LNCaP clone FGC (cell line): ENCODE measurements at places on chromosomes 5 and 9.
A peak's percentile ranks its signal among the peaks of the same experiment; 100 is the strongest.

DNA sequence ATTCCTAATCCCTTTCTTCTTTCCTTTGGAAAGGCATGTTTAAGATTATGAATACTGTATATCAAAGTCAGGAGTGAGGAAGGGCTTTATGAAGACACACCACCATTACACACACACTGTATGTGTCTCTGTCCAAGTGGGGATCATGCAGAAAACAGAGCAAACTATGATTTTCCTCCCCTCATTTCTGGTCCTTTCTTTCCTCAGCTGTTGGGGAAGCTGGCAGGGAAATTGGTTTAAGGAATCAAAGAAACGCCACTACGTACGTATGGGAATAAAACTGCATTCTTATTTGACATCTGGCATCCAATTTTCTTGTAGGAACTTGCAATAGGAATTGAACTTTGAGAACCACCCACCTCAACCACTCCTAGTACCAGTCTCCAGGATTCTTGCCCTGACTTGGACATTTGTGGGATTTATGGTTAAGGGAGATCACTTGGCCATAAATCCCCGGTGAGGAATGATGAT lies 125.8 kb downstream of the PDE4D start:
- no peak for DNase-seq

DNA sequence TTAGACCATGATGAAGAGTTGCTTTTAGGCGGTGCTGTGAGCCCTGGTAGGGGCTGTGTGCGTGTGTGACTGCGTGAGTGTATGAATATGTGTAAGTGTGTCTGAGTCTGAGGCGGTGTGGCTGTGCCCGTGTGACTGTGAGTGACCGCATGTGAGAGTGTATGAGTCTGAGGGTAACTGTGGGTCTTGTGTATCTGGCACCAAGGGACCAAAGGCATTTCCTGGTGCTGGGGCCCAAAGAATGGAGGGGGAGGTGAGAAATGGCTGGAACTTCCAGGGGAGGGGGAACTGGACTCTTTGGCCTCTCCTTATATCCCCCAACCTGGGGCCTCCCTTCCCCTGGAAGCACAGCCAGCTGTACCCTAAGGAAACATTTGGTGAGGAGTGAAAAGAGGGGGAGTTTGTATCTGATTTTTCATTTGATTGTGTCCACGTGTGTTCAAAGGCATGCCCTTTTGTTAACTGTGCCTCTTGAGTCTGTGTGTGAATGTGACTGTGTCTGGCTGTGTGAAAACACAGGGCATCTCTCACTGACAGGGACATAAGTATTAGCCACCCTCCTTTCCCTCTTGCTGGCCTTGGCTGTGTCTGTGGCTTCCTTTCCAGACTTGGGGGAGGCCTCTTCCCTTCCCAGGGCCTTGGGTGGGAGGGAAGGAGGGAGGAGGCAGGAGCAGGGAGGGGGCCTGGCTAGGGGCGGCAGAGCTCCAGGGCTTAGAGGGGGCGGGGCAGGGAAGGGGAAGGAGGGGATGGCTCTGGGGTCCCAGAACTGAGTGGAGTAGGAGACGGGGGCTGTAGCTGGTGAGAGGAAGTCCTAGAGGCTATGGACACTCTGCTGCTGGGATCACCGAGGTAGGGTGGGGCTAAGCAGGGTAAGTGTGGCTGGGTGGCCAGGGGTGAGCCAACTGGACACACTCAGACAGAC lies 1.4 kb downstream of the IL11RA start:
- no peak for DNase-seq

- no peak for DNase-seq
Observed at GRCh38 chr5:134247428-134248224, 21.8 kb upstream of the PPP2CA start.

DNA sequence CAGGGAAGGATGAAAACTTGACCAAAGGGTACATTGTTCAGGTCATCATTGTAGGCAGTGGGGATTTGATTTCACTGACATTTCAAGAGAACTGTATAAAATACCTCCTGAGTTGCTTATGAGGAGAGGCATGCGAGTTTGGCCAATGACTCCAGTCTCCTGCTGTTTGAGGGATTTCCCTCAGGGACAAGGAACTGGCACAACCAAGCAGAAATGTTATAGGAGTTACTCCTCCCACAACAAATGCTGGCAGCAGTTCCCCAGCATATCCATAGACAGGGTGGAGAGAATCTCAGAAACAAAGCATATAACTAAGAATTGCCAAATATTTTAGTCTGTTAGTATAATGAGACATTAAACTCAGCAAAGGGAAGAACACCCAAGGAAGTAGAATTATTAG lies 47.2 kb upstream of the FBXL7 start:
- DNase-seq = no peak

- DNase-seq = no peak
Observed at GRCh38 chr5:146034127-146034526, 71.2 kb downstream of the PLAC8L1 start.

DNA sequence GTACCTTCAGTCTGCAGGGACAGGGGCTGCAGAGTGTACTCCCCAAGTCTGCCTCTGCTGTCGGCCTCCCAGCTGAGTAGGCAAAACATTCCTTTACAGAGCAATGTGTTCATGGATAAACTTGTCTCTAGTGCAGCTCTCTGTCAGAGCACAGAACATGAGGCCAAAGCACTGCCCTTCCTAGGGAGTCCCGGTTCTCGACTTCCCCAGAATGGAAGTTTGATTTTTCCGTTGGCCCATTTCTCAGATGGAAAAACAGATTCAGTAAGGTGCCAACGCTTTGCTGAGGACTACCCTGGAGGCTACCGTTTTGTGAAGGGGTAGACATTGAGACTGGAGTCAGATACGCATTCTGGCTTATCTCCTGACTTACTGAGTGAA lies 422 bp upstream of the TRIM32 start:
- no peak for DNase-seq

DNA sequence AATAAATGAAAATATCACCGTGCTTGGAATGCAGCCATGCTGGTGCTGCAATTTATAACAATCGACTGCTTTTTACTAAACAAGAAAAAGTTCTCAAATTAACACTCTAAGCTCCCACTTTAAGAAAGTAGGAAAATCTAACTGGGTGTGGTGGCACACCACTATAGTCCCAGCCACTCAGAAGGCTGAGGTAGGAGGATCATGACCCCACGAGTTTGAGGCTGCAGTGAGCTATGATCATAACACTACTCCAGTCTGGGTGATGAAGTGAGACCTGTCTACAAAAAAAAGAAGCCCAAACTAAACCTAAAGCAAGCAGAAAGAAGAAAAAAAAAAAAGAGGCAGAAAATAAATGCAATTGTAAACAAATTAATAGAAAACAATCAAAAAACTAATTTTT lies 10.5 kb downstream of the CCNG1 start:
- no peak for DNase-seq

DNA sequence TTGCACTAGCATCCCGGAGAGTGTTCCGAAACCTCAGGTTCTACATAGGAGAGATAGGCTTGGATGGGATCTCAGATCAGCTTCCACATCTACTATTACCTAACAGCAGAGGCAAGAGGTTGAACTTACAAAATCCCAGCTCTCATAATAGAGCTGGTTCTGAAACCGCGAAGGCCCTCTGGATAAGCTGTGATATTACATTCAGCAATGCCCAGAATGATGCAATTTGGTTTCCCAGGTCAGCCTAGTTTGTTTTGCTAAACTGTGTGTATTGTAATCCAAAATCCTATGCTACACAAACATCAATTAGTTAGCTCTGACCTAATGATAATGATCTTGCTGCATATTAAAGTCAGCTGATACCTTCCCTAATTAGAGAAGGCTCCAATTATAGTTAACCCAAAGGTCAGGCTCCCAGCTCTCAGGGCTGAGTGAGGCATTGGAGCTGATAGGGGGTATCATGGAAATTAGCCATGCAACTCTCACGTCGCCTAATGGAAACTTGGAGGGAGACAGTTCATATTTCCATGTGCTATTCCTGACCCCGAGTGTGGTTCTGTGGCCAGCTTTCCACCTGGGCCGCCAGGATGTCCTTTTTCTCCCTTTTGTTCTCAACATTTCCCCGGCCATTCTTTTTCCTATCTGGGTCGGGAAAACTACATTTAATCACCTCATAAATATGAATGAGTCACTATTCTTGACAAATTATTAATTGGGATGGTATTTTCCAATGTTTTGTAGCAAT lies 278.4 kb upstream of the IRX1 start:
- DNase-seq = no peak

DNA sequence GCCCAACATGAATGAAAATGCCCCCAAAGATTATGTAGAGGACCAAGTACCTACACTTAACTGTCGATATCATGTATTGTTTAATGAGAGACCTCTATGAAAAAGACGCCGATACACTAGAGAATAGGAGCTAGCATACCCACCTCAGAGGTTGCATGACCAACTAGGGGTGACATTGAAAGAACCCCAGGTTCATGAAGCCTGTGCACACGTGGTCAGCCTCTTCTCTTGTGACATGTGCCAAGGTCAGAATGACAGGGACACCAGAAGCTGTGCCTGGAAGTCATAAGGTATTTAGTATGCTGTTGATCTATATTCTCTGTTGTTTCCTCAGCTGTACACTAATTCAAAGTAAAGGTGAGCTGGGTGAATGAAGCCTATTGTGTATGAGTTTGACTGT lies 1594.1 kb downstream of the EFNA5 start:
- DNase-seq = no peak

DNA sequence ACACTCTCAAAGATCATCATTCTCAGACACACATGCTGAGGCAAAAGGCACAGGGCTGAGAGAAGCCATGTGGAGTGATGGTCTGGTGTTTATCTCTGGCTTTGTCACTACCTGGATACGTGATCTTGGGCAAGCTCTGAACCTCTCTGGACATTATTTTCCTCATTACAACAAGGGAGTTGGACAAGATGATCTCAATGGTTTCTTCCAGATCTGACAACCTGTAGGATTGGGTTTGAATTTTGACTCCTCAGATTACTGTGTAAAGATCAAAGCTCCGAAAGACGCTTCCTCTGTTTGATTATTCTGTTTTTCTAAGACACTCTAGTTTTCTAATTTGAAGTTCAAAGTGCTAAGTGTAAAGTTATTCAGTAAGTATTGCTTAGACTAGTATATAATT lies 20.0 kb downstream of the NUDT2 start:
- DNase-seq = no peak

- no peak for DNase-seq
Observed at GRCh38 chr5:122907276-122907675, 61.9 kb downstream of the SNX24 start.

DNA sequence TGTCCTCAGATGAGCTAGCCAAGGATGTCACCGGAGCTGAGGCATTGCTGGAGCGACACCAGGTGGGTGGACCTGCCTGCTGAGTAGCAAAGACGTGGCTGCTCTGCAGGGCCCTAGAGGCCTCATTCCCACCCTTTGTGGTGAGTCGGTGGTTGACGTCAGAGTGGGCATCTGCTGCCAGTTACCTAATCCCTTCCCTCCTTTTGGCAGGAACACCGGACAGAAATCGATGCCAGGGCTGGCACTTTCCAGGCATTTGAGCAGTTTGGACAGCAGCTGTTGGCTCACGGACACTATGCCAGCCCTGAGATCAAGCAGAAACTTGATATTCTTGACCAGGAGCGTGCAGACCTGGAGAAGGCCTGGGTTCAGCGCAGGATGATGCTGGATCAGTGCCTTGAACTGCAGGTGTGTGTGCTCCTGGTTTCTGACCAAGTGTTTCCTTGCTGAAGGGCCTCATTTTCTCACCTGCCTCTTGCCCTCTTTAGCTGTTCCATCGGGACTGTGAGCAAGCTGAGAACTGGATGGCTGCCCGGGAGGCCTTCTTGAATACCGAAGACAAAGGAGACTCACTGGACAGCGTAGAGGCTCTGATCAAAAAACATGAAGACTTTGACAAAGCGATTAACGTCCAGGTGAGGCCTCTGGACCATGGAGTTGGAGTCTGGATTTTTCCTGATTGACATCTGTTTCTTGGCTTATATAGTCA lies 48.9 kb downstream of the DYNC2I2 start:
- peak; percentile 100 for DNase-seq
